Activated T-cell treated with anti-CD3 and anti-CD28 coated beads, Interleukin-2, amount 50 U/mL, for 48 hours (primary cell): ENCODE measurements at places on chromosomes 5 and 9.

- DNase-seq = peak; percentile 31
Observed at GRCh38 chr5:65103756-65104440, 335.2 kb downstream of the CWC27 start.

DNA sequence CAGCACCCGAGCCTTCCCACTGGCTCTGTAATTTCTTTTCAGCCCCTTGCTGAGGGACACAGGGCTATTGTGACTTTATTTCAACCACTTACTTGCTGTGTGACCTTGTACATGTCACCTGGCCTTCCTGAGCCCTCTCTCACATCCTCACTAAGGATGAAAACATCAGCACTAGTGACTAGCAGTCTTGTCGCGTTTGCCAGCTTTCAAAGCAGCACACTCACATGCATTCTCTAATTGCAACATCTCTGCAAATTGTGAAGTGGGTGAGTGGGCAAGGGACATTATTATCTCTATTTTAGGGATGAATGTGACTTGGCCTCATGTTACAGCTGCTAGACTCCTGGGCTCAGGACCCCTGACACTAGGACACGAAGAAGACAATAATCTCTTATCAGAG lies 144.5 kb downstream of the SEC61B start:
- no peak for DNase-seq

GRCh38 chr5:172503925-172504700 lies 49.8 kb upstream of the SH3PXD2B start:
- no peak for DNase-seq

DNA sequence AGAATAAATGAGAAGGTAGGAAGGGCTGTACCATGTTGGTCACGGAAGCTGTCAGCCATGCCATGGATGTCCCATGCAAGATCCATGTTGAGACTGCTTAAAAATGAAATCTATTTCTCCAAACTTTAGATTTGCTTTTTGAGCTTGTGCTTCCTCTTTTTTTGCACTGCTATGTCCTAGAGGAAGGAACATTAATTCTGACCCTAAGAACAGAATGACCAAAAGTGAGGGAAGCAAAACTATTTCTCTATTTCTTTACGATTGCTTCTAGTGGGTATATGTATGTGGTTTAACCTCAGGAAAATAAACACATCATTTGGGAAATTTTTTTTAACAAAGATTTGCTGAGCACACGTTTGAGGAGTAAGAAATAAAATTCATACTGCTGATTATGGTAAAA lies 84.6 kb downstream of the USP20 start:
- no peak for DNase-seq

- DNase-seq = no peak
Observed at GRCh38 chr5:41707853-41708603, 162.2 kb downstream of the OXCT1 start.

DNA sequence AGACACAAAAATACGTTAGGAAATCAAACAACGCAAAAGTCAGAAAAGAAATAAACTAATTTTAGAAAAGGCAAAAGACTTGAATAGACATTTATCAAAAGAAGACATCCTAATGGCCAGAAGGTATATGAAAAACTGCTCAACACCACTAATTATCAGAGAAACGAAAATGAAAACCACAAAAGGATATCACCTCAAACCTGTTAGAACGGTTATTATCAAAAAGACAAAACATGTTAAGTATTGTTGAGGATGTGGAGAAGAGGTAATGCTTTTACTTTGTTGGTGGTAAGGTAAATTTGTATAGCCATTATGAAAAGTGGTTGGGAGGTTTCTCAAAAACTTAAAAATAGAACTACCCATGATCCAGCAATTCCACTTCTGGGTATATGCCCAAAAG lies 230.0 kb upstream of the RGMB start:
- no peak for DNase-seq

DNA sequence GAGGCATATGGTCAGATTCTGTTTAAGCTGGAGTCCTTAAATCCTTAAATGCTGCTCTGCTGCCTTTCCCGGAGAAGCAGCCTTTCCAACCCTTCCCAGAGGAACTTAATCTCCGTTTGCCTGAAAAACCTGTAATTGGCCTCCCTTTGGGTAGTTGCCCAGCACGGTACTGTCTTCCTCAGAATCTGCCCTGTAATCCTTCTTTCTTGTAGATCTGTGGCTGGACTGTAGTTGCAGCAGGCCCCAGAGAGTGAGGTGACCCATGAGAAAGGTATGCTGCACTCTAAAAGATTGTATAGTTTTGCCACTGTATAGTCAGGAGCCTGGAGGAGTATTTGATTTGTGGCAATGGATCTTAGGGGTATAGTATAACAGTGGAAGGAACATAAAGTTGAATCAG lies 11.7 kb downstream of the SPIN1 start:
- DNase-seq = no peak

DNA sequence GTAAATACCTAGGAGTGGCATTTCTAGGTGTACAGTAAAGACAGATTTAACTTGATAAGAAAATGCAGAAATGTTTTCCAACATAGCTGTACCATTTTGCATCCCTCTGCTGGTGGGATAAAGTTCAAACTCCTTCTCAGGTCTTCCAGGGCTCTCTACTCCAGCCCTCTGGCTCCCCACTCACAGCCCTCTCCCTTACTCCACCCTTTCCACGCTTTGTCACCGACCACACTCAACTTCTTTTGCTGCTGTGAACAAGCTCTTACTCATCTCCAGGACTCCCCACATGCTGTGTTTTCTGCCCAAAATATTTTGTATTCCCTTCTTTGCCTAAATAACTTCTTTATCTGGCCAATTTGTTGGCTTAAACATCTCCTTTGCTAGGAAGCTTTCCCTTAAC lies 90.6 kb upstream of the OSMR start:
- no peak for DNase-seq

GRCh38 chr9:107691664-107692063 lies 202.1 kb upstream of the KLF4 start:
- no peak for DNase-seq

DNA sequence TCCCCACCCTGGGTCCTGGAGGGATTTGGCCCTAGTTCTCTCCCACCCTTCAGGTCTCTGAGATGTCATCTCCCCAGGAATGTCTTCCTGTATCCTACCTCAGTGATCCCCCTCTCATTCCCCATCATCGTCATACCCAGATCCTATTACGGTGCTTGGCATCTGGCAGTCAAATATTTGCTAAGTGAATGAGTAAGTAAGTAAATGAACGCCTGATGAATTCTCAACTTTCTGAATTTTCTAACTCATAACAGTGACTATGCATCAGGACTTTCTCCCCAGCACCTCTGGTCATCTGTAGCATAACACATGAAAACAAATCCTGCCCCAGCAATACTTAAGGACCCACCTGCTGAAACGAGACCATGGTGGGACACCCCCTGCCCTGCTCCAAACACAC lies 244.2 kb downstream of the EBF1 start:
- DNase-seq = no peak

GRCh38 chr9:91818647-91819403 lies 131.2 kb downstream of the ROR2 start:
- no peak for DNase-seq

DNA sequence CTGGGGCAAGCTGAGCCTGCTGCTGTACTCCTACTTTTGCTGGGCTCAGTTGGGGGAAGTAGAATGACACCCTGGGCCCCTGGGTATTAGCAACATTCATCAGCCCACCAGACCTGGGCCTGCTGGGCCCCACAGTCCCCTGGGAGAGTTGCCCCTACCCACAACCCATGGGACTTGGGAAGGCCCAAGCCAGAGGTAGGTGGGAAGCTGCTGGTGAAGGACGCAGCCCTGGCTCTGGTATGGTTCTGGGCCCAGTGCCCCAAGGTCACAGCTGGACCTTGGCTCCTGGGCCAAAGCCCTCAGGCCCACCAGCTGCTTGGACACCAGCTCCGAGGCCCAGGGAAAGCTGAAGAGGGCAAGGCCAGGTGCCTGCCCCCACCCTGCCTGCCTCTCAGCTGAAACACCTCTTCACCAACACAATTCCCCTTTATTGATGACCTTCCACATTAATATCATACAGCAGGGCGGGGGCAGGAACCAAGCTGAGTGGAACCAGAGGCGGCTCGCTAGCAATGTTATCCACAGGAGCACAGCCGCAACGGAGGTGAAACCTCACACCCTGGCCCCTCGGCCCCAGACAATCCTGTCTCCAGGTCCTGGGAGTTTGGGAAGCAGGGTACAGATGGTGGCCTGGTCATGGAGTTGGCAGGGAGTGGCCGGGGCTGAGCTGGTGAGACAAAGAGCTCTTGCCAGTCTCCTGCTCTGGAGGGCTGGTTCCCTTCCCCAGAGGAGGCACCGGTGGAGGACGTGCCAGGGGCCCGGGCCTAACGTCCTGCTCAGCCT lies 13.7 kb downstream of the DOLPP1 start:
- no peak for DNase-seq

DNA sequence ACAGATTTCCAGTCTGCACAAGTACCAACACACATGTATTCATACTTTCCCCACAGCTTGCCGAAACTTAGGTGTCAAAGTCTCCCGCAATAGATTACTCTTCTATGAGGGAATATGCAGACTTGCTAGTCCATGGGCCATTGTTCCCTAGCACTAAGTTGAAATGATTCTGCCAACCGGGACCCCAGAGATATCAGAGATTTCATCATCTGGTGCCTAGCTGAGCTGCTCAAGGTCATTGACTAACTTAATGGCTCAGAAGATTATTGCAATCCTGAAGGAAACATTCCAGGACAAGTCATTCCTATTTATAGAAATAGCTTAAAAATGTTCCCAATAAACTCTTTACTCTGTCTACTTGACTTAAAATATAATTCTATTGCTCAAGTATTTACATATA lies 202.6 kb downstream of the PIK3R1 start:
- no peak for DNase-seq

DNA sequence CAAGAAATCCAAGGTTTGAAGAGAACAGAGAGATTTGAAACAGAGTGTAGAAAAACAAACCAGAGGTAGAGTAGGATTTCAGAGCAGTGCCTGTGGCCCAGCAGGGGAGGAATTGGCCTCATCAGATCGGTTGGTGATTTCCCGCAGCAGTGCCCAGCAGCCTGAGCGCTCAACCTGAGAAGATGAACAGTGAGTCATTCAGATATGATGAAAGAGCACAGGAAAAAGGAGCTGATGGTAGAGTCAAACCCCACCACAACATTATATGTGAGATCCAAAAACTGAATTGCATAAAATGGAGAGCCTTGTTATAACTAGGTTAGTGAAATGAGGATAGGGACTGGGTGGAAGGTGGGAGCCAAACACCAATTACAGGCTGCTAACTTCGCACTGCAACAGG lies 248.9 kb downstream of the PIK3R1 start:
- peak; percentile 68 for DNase-seq

- no peak for DNase-seq
Observed at GRCh38 chr5:112390327-112390726, 28.8 kb downstream of the EPB41L4A start.

- no peak for DNase-seq
Observed at GRCh38 chr5:151255621-151256286, 2.8 kb downstream of the GM2A start.

- DNase-seq = no peak
Observed at GRCh38 chr9:123383512-123384170, 27.6 kb downstream of the CRB2 start.

DNA sequence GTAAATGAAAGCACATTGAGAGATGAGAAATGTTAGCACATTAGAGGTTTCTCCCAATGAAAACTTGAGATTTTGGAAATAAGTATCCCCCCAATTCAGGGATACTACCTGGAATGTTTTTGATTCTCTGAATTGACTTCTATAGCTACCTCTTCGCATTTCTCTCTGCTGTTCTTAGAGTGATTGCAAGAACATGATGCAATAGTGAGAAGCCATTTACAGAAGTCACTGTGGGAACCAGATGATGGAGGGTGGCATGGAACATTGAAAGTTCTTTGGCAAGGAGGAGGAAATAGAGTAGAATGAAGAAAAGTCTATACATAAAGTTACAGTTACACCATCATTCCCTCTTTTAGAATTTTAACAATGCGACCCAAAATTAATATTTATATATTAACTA lies 9.2 kb downstream of the NPR3 start:
- no peak for DNase-seq

DNA sequence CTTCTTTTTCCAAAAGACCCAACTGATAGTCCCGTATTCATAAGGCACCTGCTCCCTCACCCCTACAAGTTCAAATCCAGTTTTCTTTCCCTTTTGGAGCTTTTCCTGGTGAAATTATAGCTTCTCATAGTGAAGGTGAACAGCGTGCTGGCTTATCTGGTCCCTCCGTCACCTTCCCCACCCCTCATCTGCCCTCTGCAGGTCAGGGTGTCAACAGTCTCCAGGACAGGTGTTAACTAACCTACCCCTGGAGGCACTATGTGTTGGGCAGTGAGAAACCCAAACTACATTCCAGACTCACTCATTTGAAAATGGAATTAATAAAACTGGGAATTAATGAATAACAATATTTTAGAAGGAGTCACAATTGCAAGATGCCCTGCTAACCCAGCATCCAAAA lies 109.0 kb upstream of the TAS2R1 start:
- DNase-seq = no peak

GRCh38 chr9:98767196-98767595 lies 29.2 kb downstream of the ANKS6 start:
- DNase-seq = no peak

DNA sequence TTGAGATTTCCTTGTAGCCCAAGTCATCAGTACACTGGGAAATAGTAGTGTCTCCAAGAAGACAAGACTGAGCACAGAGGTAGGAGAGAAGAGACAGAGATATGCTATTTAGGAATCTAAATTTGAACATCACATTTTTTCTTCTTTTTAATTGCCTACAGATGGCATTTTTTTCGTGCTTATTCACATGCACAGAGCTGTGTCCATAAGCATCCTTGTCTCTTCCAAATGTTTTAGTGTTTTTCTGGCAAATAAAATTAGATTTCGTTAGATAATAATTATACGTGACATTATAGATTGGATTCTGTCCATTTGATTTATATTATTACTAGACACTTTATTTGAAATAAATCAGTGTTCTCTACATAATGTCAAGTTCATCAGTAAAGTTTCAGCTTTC lies 80.9 kb downstream of the PRR16 start:
- DNase-seq = no peak

DNA sequence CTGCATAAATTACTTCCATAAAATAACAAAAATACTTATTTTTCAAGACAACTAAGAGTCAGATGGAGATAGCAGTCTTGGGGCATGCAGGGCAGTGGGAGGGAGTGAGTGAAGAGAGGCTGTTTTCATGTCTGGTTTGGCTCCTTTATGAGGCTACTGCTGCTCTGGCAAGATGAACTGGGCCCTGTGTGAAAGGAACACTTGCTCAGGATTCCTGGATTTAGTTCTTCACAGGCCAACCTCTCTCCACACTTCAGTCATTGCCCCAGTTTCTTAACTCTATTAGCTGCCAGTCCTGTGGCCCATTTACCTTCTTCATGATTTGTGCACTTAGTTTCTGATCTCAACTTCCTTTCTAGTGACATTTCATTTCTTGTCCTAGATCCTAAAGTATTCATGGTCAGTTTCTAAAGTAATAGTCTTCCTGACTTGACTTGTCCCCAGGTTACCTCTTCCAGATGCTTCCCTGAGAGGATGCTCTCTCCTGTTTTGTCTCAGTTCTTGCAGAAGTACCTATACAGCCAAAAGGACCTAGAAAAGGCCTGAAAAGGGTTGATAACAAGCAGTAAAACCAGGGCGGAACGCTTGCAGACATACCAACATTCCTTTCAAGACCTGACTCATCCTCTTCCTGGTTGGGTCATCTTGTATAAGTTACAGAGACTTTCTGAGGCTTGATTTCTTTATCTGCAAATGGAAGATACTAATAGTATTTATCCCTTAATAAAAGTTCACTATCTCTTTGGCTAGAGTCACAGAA lies 77.0 kb upstream of the ZFAND5 start:
- no peak for DNase-seq
